ENCODE measurements at places on chromosomes 12 and 14. TPM values are rescaled to one million over a fixed set of nuclear protein-coding genes. Genes with fewer than 3 reads are reported as not detected.
A peak's percentile ranks its signal among the peaks of the same experiment; 100 is the strongest.

GRCh38 chr12:59548930-59549329 is 46.9 kb upstream of the SLC16A7 start:
- no peak for DNase-seq

NCKAP5L gene
- total RNA-seq = 8.8 TPM

GRCh38 chr12:98465950-98466602 is 49.3 kb upstream of the TMPO start:
- no peak for DNase-seq

GRCh38 chr12:31488737-31489338 is 102.1 kb downstream of the DENND5B start:
- DNase-seq = no peak

DNA sequence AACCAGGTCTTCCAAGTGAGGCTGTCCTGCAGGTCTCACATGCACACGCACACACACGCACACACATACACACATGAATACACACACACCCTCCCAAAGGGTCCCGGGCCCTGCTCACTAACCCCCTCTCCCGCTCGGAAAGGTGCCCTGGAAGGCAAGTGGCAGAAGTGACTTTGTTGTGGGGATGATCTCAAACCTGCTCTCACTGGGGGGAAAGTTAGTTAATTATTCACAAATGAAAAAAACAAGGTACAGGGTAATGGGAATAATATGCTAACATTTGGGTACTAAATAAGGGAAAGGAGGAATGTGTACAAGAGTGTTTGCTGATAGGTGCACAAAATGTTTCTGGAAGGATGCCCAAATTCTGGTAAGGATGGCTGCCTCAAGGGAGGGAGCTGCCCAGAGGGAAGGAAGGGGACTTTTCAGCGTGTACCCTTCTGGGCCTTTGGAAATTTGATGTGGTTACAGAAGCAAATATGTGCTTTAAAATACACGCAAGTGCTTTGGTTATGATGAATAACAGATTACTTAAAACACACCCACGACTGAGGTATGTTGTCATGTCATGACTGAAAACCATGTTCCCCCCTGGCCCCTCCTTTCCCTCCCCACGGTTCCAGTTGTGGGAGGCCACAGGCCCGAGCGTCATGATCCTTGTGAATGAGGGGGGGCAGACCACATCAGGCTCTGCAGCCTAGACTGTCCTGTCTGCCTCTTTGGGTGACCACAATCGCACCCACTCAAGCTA is 43.3 kb upstream of the PLEKHG6 start:
- DNase-seq = no peak

GRCh38 chr14:32596390-32596789 is 267.3 kb downstream of the AKAP6 start:
- DNase-seq = no peak

GRCh38 chr14:23095196-23096108 is at the start of gene C14orf119:
Gene C14orf119, plus strand, starts transcription at chr14:23095505. Its CDS starts 2,154 bp downstream, at chr14:23097659.
- peak; percentile 93 for DNase-seq

GRCh38 chr12:57159311-57159710 is 11.9 kb upstream of the LRP1-AS start:
- DNase-seq = no peak

GRCh38 chr12:116137318-116137717 is 140.2 kb downstream of the MED13L start:
- DNase-seq = no peak

DNA sequence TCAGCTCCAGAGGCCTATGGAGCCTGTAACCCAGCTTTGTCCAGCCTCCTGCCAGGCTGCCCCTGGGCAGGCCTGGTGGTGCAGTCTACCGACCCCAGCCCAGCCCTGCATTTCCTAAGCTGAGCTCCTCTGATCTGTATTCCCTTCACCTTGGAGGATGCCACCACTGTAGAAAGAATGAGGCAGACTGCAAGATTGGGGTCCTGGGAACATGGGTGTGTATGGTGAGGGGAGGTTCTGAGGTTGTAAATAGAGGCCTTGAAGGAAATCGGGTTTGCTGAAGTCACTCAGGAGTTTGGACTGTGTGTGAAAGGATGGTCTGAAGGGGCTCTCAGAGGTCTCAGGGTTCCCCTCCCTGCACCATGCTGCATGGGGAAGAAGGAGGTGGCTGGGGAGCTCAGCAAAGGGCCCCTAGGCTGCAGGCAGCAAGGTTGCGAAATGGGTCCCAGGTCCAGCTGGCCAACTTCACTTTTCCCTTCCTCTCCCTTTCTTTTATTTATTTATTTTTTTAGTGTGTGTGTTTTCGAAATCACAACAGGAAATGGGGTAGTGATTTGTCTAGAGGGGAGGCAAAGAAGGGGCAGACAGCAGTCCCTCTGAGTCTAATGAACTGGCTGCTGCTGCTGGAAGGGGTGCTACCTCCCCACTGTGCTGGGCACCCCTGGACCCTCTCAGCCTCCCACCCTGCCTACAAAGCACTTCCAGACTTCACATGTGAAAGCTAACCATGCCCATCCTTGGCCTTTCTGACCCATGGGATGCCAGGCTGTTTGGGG is 1.2 kb upstream of the LRP1-AS start:
- DNase-seq = peak; percentile 67

GRCh38 chr12:62292761-62293344 is 32.6 kb downstream of the USP15 start:
- DNase-seq = no peak

GRCh38 chr12:109446-109845 is 42.9 kb downstream of the IQSEC3 start:
- no peak for DNase-seq

DNA sequence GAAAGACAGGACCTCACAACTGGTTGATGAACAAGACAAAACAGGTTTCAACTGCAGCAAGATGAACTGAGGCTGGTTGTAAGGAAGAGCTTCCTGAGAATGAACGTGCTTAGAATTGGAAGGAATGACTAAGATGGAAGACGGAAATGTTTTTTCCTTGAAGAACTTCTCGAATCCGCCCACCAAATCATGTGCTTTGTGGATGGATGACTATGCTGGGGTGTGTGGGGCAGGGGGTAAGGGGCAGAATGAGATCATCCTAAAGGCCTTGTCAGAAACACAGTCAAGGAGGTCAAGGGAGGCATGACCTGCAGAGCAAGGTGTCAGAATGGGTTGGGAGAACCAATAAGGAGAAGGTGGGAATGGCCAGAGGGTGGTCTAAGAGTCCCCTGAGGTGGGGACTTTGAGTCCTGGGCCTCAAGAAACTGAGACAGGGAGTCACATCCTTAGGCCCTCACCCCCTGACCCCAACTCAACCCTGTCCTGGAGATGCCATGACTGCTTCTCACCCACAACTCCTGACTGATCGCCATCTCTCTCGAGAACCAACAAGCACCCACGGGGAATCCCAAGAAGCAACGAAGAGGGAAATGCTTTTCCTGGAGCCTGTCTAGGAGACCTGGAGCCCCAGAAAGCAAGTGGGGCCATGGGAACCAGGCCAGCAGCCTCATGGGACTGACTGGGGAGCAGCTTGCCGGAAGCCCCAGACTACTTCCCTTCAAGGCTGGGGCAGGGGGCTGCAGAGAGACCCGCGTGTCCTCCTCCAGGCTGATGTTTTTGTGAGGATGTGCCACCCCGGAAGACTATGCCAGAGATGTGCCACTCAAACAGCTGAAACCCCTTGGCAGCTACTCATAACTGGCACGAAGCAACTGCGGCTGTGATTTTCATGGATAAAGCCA is 84.0 kb downstream of the ACTN1 start:
- no peak for DNase-seq

HHIPL1 gene
- total RNA-seq = not detected

GRCh38 chr12:63898764-63899337 is 54.4 kb downstream of the SRGAP1 start:
- no peak for DNase-seq

DNA sequence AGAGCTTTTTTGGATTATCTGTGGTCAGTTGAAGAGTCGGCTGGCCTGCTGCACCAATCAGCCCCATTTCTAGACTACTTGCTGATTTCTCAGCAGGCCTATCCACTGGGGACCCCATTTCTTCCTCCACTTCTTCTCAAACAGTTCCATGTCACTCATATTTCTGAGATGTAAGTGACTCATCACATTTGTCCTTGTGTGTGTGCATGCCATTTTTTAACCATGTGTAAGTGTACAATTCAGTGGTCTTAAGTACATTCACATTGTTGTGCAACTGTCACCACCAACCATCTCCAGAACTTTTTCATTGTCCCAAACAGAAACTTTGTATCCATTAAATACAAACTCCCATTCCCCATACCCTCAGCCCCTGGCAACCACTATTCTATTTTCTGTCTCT is 14.2 kb downstream of the TMEM229B start:
- no peak for DNase-seq

GRCh38 chr14:104285508-104285840 is 147.1 kb downstream of the KIF26A start:
- no peak for DNase-seq

- DNase-seq = no peak
These were observed 61.1 kb downstream of the NINJ2 start for GRCh38 chr12:601976-602699.

LRCOL1 gene
- total RNA-seq = not detected

DNA sequence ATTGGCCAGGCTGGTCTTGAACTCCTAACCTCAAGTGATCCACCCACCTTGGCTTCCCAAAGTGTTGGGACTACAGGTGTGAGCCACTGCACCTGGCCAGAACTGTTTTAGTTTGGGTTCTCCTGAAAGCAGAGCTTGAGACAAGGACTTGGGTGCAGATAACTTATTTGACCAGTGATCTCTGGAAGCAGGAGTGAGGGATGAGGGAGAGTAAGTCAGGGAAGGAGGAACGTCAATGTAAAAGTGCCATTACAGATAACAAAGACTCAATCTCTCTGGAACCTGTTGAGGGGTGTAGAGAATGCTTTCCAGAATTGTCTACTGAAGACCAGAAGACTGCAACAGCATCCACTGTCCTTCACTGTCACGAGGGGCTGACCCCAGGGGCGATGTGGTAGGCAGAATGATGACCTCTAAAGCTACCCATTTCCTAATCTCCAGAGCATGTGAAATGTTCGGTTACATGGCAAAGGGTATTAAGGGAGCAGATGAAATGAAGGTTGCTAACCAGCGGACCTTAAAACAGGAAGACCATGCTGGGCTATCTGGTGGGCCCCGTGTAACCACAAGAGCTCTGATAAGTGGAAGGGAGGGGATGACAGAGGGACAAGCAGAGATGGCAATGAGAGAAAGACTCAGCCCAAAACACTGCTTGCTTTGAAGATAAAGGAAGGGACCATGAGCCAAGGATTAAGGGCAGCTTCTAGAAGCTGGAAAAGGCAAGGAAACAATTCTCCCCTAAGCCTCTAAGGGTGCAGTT is 207.8 kb downstream of the RBM19 start:
- DNase-seq = no peak

LRRK2 gene
- 0.76 TPM for total RNA-seq

CYP27B1 gene
- total RNA-seq = not detected

GRCh38 chr14:22646570-22647254 is 2.6 kb upstream of the OR6J1 start:
- DNase-seq = no peak

UBE2N gene
- total RNA-seq = 115 TPM

DNA sequence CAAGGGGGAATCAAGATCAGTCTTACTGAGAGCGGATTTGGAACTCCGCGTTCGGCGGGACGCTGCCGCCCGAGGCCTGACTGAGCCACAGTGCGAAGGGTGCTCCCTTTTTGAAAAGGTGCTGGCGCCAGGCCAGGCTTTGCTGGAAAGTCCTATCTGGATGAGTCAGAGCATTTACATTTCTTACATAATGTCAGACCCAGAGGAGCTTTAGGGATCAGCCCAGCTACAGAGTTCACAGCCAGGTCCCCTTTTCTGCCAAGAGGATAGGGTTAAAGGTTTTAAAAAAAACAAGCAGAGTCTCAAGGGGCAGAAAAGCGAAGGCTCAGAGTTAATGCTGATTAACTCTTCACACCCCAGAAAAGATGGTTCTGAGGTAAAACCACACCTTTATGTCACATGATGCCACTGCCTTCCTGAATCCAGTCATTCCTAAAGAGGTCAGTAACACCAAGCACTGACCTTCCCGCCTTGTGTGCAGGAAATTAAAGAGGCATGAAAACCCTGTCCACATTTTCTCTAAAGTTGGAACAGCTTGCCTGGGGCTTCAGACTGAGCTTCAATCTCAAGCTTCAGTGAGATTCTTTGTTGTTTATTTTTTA is 11.7 kb upstream of the FBXL14 start:
- peak; percentile 97 for DNase-seq

GRCh38 chr12:22047494-22047893 is 1.5 kb downstream of the CMAS start:
- DNase-seq = no peak

- DNase-seq = no peak
These were observed 45.5 kb upstream of the ERGIC2 start for GRCh38 chr12:29426498-29426897.

AQP6 gene
- not detected for total RNA-seq

DNA sequence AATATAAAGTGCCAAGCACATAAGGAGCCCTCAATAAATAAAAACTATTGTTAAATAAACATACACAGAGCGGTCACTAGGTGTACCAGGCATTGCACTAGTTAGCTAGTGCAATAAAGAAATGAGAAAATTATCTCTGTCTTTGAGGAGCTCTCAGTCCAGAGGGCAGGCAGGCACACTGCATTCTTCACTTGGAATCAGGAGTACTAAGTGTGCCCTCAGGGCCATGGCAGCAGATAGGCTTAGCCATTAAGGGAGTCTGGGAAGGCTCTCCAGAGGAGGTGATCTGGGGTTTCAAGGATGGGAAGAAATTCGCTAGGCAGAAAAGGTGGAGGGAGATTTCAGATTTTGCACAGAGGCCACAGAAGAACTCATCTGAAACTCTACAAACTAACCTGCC is 9.1 kb downstream of the ABCD4 start:
- DNase-seq = no peak

DNA sequence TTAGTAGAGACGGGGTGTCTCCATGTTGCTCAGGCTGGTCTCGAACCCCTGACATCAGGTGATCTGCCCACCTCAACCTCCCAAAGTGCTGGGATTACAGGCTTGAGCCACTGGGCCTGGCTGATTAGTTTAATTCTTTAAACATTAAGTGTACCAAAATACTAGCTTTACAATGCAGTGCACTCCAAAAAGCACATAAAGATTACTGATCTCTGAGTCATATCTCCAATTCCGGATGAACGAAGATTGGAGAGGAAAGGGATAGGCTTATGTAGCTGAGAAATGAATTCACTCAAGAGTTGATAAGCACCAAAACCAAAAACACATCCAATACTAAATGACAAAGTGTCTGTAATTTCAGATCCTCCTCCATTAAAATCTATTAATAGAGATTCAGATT is 15.1 kb downstream of the NAV3 start:
- DNase-seq = peak; percentile 0

PDZRN4 gene
- not detected for total RNA-seq

- DNase-seq = no peak
These were observed 163.0 kb upstream of the FOXG1 start for GRCh38 chr14:28603606-28604005.

DNA sequence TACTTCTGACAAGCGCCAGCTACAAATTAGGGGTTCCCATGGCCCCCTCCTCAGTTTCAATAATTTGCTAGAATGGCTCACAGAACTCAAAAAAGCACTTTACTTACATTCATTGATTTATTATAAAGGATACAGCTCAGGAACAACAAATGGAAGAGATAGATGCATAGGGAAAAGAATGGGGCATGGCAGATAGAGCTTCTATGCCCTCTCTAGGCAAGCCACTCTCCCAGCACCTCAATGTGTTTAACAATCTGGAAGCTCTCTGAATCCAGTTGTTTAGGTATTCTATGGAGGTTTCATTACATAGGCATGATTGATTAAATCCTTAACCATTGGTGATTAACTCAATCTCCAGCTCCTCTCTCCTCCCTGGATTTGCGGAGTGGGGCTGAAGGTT is 184.5 kb upstream of the DAAM1 start:
- DNase-seq = no peak

- DNase-seq = no peak
These were observed 360.4 kb downstream of the ATP23 start for GRCh38 chr12:58301730-58302122.

- DNase-seq = no peak
These were observed 118.1 kb downstream of the SLC38A1 start for GRCh38 chr12:46150735-46151134.
